ENCODE measurements at places on chromosomes 3 and 15. TPM values are rescaled to one million over a fixed set of nuclear protein-coding genes. Genes with fewer than 3 reads are reported as not detected.

DNA sequence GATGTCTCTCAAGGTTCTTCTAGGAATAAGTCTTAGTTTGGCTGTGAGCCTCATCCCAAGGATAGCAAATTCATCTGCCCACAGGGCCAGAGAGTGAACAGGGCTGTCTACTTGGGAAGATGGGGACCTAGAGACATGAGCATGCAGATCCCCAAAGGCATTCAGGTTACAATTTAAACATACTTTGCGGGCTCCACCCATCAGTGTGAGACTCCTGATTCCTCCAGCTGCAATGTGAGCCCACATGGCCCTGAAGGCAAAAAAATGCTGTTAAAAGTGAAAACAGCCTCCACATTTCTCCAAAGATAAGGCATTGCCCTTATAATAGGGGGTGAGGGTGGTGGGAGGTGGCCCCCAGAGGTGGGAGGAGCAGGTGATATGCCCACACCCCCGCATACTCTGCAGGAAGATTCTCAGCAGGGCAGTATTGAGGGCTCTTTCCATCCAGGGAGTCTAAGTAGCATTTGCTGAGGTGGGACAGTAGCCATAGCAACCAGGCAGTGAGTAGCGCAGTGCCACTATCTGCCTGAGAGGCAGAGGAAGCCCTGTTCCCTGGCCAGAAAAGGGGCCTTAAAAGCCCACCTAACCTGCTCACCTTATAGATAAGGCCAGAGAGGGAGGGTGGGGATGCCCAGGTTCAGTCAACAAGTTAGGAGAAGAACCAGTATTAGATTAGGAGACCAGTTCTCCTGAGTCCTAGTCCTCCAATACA, 31.2 kb downstream of the TGM4 start:
- no peak for DNase-seq

DNA sequence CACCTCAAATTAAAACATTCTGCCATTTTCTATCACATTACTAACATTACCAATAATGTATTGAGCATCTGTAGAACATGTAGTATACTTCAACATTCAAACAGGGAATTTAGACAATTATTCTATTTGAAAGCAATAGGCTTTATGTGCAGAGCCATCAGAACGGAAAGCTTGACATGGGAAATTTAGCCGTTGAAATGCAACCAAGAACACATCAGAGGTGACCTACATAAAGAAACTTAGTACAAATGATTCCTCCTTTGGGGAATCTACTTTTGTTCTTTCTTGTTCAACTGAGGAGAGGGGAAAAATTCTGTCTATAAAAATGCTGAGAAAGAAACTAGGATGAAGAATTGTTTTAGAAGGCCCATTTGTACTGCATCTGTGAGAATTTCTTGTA, 38.6 kb upstream of the RBMS3 start:
- no peak for DNase-seq

- no peak for DNase-seq
Measured at GRCh38 chr3:103134023-103134724, 699.4 kb downstream of the ZPLD1 start.

DNA sequence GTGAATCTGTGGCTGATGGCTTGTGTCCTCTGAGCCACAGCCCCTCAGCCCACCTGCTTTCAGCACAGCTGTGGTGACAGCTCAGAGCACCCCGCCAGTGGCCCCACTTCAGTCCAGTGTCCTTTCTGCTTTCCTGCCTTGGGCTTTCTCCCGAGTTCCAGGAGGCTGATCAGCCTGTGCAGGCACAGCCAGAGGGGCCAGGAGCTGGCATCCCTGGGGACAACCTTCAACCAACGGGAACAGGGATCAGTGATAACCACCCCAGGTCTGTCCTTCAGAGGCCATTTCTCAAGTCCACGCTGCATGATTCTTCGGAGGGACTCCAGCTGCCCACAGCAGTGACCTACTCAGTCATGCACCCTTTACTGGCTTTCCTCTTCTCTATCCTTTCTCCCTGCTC, 166.6 kb downstream of the RAB11A start:
- no peak for DNase-seq

- DNase-seq = no peak
Measured at GRCh38 chr3:82672966-82673365, 911.5 kb upstream of the GBE1 start.

DNA sequence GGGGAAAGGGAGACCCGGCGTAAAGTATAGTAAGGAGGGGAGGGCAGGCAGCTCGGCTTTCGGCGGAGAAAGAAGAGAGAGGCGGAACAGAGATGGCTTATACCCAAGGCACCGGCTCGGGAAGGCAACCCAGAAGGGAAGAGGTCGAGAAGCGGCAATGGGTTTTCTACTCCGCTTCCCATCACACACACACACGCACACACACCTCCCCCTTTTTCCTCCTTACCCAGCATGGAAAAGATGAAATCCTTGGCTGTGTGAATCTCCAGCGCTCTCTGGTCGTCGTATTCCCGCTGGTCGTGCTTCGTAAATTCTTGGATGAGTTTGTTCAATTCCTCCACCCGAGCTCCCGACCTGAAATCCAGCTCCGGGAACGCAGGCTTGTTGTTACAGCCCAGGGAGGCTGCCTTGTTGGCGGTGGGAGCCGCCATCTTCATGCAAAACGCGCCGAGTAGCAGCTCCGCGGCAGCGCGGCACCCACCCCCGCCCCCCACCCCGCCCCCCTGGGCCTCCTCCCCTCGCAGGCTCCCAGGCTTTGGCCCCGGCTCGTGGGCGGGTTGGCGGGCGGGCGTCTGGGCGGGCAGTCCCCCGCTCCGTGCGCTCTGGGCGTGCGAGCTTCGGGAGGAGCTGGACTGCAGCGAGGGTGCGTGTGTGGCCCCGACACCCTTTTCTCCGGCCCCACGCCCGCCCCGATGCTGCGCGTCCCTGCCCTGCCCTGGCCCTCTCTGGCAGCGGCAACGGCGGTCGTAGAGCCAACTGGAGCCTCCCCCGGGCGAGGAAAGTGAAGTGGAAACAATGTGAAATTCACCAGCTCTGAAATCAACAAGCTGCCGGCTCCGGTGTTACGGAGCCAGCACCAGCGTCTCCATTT, at the start of gene MB21D2:
Gene MB21D2 (minus strand): TSS at position 453 of the 871 bp plus-strand sequence. CDS start 16 bp downstream, at position 437.
- DNase-seq = peak; percentile 69

DNA sequence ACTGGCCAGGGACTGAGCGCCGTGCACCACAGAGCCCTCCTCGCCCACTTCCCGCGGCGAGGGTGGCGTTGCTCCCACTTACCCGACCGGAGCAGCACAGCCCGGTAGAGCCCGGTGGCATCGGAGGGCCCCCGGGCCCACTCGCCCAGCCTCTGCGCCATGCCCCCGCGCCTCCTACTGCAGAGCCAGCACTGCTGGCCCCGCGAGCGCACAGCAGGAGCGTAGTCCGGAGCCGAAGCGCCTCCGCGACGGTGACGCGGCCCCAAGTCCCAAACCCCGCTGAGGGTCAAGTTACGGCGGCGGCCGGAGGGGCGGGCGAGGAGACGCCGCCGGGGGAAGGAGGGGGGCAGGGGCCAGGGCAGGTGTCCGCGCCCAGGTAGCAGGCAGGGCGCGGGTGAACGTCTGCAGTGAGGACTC, 9.6 kb upstream of the FAM107A start:
- peak; percentile 30 for DNase-seq

- no peak for DNase-seq
Measured at GRCh38 chr15:33490703-33491102, 179.9 kb downstream of the RYR3 start.

- DNase-seq = no peak
Measured at GRCh38 chr15:75082689-75083088, 59.3 kb downstream of the PPCDC start.

DNA sequence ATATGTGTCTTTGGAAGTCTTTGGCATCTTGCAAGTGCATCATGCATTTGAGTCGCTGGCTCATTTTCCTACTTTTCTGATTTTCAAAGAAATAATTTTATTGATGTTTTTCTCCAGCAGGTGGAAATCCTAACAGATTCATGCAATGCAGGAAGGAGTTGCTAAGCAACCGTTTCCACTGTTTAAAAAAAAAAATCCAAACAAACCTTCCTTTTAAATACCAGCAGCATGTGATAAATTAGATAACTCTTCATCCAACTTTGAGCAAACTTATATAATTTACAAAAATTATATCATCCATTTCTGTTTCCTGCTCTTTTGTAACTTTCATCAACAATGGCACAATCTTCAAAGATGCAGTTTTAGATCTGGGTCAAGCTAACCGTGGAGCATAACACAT, 364.1 kb downstream of the MFSD1 start:
- peak; percentile 13 for DNase-seq

DNA sequence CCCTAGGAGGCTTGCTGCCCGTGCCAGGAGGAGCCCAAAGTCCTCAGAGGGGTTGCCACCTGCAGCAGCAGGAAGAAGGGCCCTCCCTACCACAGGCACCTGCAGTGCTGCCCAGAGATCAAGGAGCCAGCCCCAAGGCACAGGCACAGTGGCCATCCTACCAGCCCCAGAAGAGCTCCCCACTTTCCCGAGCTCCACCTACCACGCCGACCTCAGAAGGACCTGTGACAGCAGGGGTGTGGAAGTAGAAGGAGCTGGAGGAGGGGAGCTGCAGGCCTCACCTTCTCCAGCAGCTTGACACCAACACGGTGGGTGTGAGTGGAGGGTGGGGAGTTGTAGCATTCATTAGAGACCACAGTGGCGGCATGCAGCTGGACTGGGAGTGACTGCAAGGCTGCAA, 485.8 kb downstream of the GABRG3 start:
- DNase-seq = no peak

GRCh38 chr15:83833569-83833968, 179.6 kb downstream of the ADAMTSL3 start:
- no peak for DNase-seq

GRCh38 chr3:23459465-23459864, 256.3 kb downstream of the UBE2E2 start:
- DNase-seq = no peak

- no peak for DNase-seq
Measured at GRCh38 chr3:160376681-160377080, 22.3 kb downstream of the IFT80 start.

- no peak for DNase-seq
Measured at GRCh38 chr3:59064728-59065127, 14.9 kb upstream of the CFAP20DC start.

- DNase-seq = no peak
Measured at GRCh38 chr3:56787258-56787775, 14.4 kb downstream of the ARHGEF3 start.

DNA sequence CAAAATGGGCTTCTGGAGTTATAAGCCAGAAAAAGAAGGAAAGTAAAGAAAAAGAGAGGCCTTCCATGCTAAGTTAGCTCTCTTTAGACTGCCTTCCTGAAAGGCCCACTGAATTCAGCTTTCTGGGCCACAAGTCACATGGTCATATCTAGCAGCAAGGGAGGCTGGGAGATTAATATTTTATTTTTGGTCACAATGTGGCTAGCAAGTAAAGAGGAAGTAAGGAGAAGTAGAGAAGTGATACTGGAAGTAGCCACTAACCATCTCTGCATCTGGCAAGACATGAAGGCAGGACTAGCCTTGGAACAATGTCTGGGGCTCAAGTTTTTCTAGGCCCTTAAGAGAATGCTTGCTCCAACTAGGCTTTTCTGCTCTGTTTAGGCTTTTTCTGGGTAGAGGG, 81.8 kb upstream of the UBE2E1 start:
- no peak for DNase-seq

GRCh38 chr3:184656829-184657681, 54.8 kb downstream of the MAGEF1 start:
- DNase-seq = no peak

- DNase-seq = no peak
Measured at GRCh38 chr15:86063356-86064095, 16.1 kb upstream of the AGBL1 start.

GRCh38 chr3:179072100-179072438, 460 bp upstream of the ZMAT3 start:
- DNase-seq = peak; percentile 65

GRCh38 chr15:75723847-75724660, 11.4 kb upstream of the CSPG4 start:
- DNase-seq = peak; percentile 89

DNA sequence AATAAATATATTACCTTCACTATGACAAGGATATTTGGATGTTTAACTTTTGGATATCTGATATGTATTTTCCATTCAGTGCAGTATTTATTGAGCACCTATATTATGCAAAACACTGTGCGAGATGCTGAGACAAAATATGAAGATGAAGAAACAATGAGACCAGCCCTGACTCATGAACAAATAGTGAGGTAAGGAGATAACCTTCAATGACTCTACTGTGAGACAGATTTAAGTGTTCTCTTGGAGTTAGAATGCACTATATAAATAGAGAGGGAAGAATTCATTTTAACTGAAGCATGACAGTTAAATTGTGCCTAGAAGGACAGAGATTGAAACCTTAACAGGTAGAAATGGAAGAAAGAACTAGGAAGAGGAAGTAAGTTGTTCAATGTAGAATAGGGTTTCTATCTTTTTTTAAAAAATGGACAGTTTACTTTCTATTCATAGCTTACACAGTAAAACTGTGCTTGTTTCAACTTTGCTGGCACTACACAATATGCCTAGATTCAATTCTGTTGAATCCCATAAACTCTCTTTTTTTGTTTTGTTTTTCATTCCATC, 124.2 kb downstream of the ZBTB20 start:
- no peak for DNase-seq

TF gene
- 1.8 TPM for total RNA-seq

POPDC2 gene
- total RNA-seq = 9.6 TPM

GOLGA8S gene
- total RNA-seq = not detected

BLM gene
- total RNA-seq = 7.2 TPM

CLEC3B gene
- not detected for total RNA-seq

SEMA3B gene
- 129 TPM for total RNA-seq

FAM131A gene
- total RNA-seq = 73.2 TPM

GLDN gene
- total RNA-seq = 1.7 TPM

FAIM gene
- 14.1 TPM for total RNA-seq

TMEM207 gene
- not detected for total RNA-seq

KBTBD13 gene
- total RNA-seq = 0.18 TPM

C3orf49 gene
- total RNA-seq = not detected

DUOX2 gene
- total RNA-seq = 445 TPM

NISCH gene
- total RNA-seq = 206 TPM

CTXN2 gene
- total RNA-seq = not detected

WDR49 gene
- total RNA-seq = not detected
